ENCODE measurements at places on chromosomes 5 and 9.

GRCh38 chr9:68458918-68459317, 81.8 kb downstream of the TMEM252 start:
- DNase-seq = no peak

GRCh38 chr9:127904561-127905003, 5.2 kb upstream of the ST6GALNAC6 start:
- DNase-seq = no peak

GRCh38 chr5:69000949-69001348, 92.9 kb upstream of the SLC30A5 start:
- DNase-seq = no peak

DNA sequence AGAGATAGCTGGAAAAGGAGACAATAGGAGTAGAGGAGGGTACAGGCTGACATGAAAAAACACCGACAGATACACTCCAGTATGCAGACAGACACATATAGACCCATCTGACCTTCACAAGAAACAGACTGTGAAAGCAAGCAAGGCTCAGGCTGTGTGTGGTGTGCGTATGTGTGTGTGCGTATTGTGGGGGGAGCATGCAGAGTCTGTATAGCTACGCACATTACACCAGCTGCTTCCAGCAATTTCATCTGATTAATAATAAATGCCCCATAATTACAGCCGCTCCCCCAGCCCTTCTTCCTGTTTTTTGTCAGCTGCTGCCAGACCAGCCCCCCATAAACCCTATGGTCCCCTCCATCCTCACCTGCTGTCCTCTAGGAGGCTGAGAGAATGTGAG, 6.7 kb downstream of the CNTFR start:
- DNase-seq = no peak

GRCh38 chr5:5203451-5203850, 63.3 kb downstream of the ADAMTS16 start:
- DNase-seq = no peak

- DNase-seq = no peak
Observed at GRCh38 chr9:92146610-92147009, 31.4 kb upstream of the SPTLC1 start.

- no peak for DNase-seq
Observed at GRCh38 chr9:124277420-124277819, 19.7 kb downstream of the NEK6 start.

DNA sequence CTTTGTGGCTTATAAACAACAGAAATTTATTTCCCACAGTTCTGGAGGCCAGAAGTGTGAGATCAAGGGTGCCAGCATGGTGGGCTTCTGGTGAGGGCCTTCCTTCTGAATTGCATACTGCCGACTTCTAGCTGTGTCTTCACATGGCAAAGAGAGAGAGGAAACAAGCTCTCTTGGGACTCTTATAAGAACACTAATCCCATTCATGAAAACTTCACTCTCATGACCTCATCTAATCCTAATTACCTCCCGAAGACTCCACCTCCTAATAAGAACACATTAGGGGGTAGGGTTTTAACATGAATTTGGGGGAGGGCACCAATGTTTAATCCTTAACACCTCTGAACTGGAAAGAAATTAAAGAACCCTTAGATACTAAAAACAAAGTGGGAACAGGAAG, 75.9 kb upstream of the MINAR2 start:
- no peak for DNase-seq

DNA sequence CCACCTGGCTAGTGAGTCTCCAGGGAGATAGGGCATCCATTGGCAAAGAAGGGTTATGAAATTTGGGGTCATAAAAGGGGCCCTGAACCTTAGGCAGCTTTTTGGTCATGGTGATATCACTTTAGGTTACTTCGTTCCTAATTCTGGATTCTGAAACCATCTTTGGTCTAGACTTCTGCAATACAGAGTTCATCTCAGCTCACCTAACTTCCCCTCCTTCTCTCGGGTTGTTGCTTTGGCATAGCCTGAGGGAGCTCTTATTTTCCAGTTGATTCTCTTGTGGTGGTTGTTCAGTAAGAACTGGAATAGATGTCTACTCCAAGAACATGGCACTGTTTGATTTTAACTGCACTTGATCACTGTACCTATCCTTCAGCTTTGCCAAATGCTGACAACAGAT, 148.9 kb upstream of the RUSC2 start:
- no peak for DNase-seq

- DNase-seq = no peak
Observed at GRCh38 chr5:22500556-22500955, 352.6 kb downstream of the CDH12 start.

DNA sequence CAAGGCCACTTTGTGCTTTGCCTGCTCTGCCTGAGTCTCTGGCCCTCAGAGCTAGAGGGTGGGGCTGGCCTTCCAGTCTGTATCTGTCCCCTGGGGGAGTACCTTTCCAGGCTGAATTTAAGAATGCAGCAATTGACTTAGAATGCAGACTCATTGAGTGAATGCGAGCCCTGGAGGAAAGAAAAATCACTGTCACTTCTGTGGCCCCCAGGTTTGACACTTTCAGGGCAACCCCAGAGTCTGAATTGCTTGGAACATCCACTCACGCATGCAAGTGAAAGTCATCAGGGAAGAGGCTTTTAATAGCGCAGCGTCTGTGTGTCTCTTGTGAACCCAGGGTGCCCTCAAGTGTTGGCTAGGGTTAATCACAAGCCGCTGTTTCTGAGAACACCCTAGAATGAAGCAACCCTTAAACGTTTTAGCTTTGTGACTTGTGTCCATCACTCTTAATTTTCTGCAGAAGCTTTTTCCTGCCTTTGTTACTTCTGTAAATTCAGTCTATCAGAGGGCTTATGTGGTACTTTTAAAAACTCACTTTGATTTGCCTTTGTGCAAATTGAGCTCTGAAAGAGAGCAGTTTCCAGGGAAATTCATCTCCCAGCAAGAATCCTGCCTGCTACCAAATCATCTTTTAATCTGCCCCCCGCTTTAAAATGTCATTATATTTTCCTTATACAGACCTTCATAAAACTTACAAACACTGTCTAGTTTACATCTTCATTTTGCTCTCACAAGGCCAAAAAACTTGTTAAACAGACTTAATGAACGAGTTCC, 146.8 kb upstream of the IQGAP2 start:
- peak; percentile 32 for DNase-seq

GRCh38 chr9:134913041-134913712, 4.5 kb downstream of the FCN1 start:
- DNase-seq = no peak

- no peak for DNase-seq
Observed at GRCh38 chr9:125942125-125942524, 195.0 kb downstream of the PBX3 start.

DNA sequence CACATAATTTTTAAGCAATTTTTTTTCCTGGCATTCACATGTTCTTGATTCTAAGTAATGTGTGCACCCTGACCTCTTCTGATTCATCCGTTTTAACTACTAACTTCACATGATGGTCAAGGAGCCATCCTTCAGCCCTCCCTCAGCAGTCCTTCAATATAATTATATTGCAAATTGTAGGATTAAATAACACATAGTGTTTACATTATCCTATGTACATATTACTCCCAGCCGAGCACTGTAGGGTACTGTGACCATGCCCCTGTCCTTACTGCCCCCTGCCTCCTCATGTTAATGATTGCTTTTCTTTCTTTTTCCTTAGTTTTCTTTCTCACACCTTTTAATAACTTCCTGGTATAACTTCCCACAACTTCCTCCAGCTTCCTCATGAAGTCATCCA, 96.3 kb upstream of the FANCC start:
- DNase-seq = no peak

DNA sequence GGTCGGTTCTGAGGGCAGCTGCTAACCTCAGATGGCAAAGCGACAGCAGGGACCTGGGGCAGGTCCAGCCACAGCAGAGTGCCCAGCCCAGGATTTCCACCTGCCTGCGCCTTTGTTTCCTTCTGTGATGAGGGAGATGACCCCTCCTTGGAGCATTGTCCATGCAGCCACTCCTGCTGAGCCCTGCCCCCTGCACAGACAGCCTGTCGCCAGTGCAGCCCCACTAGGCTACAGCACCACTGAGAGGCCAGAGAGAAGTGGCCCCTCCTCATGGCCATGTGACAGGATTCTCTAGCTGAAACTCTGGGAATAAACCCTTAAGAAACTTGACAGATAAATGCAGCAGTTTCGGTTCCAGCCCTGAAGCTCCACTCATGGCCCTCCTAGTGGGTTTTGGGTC, 10.5 kb upstream of the MRNIP start:
- DNase-seq = no peak

DNA sequence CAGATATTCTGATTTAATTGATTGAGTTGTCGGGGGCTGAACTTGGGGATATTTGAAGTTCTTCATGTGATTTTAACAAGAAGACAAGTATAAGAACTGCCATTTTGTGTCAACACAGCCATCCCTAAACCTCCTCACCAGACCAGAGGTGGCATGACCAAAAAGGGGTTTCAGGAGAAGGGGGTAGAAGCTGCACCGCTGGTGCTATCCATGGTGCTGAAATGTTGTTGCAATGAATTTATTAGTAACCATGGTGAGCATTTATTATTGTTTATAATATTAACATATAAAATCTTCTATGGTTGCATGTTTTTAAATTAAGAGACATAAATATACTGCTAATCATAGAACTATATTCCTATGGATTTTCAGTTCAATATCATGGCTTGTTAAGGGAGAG, 72.3 kb downstream of the GNA14 start:
- no peak for DNase-seq

DNA sequence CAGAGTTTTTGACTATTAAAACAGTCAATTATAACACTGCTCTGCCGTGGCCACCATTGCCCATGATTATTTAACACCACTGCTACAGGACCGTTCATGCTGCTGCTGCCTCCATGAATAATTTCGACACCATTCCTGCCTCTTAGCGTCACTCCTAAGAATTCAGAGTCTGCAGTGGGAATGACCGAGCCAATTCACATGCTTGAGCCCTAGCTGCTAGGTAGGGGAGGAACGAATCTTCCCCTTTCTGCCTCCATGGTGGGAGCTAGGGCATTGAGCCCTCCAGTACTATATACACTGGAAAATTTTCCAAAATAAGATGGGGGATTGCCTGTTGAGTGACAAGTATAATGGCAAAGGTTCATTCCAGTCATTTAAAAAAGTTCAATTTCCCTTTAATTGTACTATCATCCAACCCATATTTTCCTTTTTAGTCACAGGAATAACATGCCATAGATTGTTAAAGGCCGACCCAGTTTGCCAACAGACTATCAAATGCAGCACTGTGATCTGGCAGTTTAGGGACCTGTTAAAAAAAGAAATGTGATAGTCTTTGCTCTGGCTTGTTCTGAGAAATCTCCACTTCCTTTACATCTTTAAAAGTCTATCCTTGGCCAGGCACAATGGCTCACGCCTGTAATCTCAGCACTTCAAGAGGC, 13.5 kb upstream of the B4GALT1 start:
- peak; percentile 43 for DNase-seq

- no peak for DNase-seq
Observed at GRCh38 chr9:3179711-3180110, 335.8 kb upstream of the PUM3 start.

Data from MG63 (cell line).